CD4-positive, alpha-beta T cell (primary cell): ENCODE measurements at places on chromosomes 13 and 19.

- DNase-seq = no peak
Measured at GRCh38 chr13:25727810-25728209, 324.0 kb downstream of the SHISA2 start.

DNA sequence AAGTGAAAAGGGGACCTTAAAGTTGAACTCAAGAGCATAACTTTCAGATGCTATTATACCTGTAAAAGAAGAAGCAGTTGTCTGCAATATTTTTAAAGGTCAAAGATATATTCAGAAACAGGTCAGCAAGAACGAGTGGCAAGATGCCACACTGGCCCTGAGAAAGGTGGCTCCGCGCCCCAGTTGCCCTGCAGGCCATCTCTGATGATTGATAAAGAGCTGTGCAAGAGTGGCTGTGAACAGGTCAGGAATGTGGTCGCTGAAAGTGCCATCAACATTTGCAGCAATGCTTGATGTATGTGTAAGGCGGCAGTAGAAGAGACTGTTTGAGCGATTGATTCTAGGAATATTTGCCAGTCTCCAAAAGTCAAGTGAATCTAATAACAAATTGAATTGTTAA lies 664.2 kb upstream of the SLC10A2 start:
- DNase-seq = no peak

GRCh38 chr13:113585896-113586295 lies 1.3 kb downstream of the TFDP1 start:
- no peak for DNase-seq

- no peak for DNase-seq
Measured at GRCh38 chr13:90547272-90547790, 800.2 kb upstream of the MIR17HG start.
